ENCODE measurements at places on chromosomes 5 and 9.

DNA sequence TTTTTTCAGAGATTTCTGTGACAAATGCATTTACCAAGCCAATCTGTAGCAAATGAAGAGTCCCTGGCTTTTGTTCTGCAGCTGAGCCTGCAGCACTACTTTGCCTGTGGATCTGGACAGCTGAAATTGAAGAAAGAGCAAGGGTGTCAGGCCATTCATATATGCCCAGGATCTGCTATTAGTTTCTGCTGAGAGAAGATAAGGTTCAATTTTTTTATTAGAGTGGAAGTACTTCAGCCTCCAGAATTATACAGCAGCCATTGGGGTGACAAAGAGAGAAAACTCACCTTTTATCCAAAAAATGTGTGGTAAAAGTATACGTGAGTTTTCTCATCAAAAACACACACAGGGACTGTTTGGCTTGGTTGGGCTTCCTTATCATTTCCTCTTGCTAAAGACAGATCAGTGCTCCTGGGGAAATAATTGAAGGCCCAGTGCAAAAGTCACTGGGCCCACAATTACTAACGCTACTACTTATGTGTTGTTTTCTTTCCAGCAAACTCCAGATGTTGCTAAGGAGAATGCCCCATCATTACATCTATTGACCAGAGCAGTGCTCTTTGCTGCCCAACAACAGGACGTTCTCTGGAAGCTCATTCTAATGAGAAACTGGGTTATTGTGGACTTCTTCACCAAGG, 138.6 kb downstream of the CEMIP2 start:
- DNase-seq, result no peak

GRCh38 chr9:137807721-137808703, 69.6 kb upstream of the CACNA1B start:
- no peak for DNase-seq

GRCh38 chr5:45399041-45399440, 297.1 kb downstream of the HCN1 start:
- no peak for DNase-seq

DNA sequence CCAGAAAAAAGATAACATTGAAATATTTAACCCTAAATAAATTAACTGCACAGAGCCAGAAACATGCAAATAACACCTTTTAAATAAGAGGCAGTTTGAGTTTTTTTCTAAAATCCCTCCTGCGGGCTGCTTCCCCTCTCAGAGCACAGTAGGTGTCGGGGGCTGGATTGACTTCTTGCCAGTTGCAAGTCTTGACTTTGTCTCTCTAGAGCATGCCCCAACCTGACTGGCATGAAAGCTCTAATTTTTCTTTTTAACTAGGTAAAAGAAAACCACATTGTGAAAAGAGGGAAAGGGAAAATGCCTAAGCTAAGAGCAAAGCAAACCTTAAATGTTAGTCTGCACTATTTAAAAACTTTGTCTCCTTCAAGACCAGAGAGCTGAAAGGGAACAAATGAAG, 46.4 kb upstream of the DNAH5 start:
- no peak for DNase-seq

GRCh38 chr9:78453450-78453849, 156.5 kb downstream of the PSAT1 start:
- no peak for DNase-seq

- no peak for DNase-seq
Measured at GRCh38 chr5:146457431-146457830, 10.3 kb downstream of the TCERG1 start.

DNA sequence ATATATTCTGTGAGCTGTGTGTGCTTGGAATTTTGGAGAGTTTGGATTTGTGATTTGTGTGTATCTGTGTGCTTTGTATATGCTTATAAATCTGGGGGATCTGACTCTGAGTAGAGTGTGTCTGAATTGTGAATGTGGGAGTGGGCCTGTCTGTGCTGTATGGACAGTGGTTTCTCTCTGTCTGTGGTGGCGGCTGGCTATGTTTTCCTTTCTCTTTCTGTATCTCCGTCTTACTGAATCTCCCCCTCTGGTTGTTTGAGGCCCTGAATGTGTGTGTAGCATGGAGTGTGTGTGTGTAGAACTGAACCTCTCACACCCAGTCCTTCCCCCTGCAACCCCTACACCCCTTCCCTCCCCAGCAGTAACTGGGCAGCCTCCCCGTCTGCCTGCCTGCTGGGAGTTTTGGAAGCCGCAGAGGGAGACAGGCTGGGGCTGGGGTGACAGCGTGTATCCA, 4.7 kb downstream of the CXXC5 start:
- DNase-seq, result no peak

DNA sequence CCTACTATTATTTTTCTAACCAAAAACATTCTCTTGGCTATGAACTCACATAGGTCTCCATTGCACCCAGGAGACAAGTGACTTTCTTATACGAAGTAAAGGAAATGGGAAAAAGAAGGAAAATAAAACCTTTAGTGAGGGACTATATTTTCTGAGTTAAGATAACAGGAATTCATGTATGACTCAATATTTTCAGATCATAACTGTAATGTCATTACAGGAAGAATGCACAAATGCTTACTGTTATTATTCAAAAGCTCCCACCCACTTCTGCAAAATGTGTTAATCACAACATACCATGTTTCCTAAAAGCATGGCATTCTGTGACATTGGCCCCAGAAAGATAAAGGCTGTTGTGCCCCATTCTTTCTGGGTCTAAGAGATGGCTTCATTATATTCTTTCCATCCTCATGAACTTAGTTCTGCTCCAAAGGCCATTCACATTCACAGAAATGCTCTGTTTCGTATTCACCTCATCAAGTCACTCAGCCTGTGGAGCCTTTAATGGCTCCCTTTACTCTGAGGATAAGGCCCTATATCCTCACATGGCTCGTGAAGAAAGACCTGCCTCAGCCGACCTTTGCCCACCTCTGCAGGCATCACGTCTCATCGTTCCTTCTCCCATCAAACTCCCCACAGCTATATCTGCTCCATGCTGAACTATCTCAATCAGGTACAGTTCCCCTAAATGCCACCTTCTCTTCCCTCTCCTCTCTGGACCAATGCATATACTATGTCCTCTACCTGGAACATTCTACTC, 77.0 kb downstream of the ABCA1 start:
- no peak for DNase-seq

GRCh38 chr9:27528886-27529315, 713 bp downstream of the MOB3B start:
- DNase-seq, result peak; percentile 40

DNA sequence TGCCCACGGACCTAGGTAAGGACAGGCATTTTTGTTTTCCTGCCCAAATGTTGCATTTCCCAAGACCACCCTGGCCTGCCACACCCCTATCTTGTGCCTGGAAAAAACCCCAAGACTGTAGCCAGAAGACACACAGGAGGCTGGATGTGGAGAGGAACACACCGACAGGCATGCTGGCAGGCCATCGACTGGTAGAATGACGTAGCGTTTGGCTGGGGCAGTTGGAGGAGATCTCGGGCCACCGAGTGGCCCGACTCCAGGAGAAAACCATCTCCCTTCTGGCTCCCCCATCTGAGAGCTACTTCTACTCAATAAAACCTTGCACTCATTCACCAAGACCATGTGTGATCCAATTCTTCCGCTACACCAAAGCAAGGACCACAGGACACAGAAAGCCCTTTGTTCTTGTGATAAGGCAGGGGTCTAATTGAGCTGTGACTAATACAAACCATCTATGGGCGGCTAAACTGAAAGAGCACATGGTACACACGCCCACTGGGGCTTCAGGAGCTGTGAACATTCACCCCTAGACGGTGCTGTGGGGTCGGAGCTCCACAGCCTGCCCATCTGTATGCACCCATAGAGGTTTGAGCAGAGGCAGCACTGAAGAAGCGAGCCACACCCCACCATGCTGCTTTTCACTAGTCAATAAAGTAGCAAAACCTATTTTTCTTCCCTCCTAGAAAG, 38.9 kb upstream of the N4BP3 start:
- DNase-seq, result no peak

DNA sequence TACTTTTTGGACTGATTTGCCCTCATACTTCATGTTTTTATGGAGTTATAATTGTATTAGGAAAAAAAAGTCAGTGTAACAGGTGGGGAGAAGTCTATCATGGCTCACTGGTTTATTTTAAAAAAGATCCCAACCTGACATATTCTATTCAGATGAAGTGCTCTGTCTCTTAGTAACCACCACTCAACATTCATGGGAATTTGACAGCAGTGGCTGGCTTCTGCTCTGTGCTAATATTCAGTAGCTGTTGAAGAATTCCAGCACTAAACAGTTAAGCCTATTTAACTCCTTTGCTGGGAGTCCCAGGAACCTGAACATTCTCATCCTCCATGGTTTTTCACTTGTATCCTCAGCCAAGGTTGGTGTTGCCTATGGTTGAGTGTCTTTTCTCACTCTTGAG, 23.1 kb downstream of the CMYA5 start:
- no peak for DNase-seq

DNA sequence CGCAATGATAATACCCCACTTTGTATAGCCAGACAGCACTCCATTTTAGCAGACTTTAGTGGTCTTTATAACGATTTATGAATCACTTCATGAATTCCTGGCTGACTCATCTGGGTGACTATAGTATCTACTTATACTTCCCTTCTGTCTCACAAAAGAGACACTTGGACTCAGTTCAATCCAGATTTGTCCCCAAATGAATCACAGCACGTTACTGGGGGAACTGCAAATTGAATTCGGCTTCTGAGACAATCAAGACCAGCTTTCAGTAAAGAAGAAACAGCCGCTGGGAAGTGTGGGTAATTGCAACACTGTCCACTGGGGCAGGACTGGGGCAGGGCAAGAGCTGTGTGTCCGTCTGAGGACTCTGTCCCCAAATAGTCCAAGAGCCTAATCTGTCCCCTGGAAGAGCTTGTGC, 337.3 kb upstream of the RFX3 start:
- no peak for DNase-seq

GRCh38 chr5:146059460-146060220, 45.7 kb downstream of the PLAC8L1 start:
- no peak for DNase-seq

DNA sequence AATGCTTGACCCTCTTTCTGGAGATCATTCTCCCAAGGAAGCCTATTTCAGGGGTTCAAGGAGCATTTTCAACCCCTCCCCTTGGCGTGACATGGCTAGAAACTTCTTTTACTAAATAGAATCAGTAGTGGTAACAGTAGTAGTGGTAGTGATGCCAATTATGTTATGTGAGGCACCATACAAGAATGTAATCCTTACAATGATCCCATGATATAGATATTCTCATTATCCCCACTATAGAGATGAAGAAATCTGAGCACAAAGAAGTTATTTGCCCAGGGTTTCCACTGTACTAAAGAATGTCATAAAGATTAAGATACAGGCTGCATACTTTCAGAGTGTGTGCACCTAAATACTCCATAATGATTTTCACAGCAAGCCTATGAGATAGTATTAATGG, 155.4 kb upstream of the CLINT1 start:
- DNase-seq, result no peak

- DNase-seq, result no peak
Measured at GRCh38 chr5:135978212-135978631, 23.4 kb upstream of the LECT2 start.

DNA sequence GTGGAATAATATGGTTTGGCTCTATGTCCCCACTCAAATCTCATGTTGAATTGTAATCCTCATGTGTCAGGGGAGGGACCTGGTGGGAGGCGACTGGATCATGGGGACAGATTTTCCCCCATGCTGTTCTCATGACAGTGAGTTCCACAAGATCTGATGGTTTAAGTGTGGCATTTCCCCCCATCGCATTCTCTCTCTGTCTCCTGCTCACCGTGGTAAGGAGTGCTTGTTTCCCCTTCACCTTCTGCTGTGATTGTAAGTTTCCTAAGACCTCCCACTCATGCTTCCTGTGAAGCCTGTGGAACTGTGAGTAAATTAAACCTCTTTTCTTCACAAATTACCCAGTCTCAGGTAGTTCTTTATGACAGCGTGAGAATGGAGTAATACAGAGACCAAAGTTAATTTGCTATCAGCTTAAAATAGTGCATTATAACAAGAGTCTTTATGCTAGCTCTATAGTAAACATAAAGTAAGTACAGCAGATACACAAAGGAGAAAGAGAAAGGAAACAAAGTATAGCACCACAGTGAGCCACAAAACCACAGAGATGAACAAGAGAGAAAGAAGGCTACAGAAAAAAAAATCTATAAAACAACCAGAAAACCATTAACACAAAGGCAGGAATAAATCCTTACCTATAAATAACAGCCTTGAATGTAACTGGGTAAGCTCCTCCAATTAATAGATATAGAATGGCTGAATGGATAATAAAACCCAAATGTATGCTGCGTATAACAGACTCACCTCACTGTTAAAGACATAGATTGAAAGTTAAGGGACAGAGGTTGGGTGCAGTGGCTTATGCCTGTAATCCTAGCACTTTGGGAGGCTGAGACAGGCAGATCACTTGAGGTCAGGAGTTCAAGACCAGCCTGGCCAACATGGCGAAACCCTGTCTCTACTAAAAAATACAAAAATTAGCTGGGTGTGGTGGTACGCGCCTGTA, 39.7 kb downstream of the RAPGEF6 start:
- DNase-seq, result no peak

Measured in NT2/D1 (cell line).